GM03348 (cell line): ENCODE measurements at places on chromosomes 11 and 22.
A peak's percentile ranks its signal among the peaks of the same experiment; 100 is the strongest.

- DNase-seq = no peak
These were observed 49.7 kb downstream of the GRIK4 start for GRCh38 chr11:120561286-120561685.

DNA sequence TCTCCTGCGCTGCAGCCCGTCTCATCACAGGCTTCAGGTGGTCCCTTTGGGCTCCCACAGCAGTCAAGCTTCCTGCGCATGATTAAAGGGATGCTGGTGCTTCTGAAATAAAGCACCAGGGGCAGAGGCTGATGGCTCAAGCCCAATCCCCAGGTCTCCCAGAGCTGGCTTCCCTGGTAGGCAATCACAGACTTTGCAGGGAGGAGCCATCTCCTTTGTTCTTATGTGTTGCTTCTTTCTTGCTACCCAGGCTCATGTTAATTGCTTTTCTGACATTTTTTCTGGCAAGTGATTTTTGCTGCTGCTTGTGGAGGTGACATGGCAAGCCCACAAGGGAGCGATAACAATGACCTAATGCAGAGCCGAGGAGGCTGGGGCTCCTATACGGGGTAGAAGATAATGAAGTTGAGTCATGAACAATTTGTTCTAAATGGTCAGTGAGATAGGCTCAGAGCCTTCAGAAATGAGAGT, 25.2 kb upstream of the PLET1 start:
- no peak for DNase-seq

DNA sequence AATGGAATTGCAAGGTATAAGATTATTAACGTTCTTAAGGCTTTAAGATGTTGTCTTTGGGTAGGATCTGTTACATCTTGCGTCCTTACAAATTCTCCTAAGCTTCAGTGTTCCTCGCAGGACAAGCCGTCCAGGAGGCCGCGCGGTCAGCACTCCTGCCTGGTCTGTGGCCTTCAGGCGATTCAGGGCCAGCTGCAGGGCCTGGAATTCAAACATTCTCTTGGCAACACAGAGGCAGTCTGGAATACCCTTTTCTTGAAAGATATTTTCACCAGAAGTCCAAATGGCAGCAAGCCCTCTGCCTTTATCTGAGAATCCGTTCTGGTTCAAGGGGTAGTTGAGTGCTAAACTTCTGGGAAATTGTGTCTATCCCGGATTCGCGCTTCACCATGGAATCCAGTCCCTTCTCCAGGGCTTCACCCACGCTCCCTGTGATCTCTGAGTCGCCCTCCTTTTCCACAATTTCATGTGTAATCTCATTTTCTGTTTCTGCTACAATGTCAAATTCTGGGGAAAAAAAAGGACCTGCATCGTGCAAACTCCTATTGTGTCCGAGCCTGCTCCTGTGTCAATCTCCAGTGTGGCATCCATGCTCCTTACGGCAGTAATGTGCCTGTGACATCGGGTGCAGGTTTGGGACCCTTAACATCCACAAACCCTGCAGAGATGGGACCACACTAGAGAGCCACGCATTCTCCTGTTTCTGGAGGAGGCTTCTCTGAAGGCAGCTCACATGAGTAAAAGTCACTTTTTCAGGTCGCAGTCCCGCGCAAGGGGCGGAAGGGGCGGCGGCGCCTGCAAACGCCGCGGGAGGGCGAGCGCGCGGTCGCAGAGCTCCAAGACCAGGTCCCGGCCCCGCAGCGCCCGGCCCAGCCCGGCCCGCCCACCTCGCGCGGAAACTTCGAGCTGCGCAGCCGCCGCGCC, 25.4 kb upstream of the SORL1 start:
- DNase-seq = peak; percentile 56

- no peak for DNase-seq
These were observed 155.0 kb downstream of the ADAMTS15 start for GRCh38 chr11:130603335-130603906.

- no peak for DNase-seq
These were observed at the start of gene ZBTB16 for GRCh38 chr11:114059278-114059983. TSS of gene ZBTB16 (plus strand) at chr11:114059711. CDS start at chr11:114063301, 3,590 bp downstream.

GRCh38 chr11:36333468-36333867, 37.4 kb downstream of the PRR5L start:
- peak; percentile 17 for DNase-seq

DNA sequence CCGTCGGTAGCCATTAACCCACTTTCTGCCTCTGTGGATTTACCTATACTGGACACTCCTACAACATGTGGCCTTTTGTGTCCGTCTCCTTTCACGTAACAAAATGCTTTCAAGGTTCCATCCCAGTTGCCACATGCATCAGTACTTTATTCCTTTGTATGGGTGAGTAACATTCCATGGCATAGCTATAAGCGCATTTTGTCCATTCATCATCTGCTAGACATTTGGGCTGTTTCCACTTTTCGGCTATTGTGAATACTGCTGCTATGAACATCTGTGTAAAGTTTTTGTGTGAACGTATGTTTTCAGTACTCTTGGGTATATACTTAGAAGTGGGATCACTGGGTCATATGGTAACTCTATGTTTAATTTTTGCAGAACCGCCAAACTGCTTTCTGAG, 257.2 kb downstream of the ST3GAL4 start:
- no peak for DNase-seq

GRCh38 chr11:69171476-69172240, 15.9 kb downstream of the SMIM38 start:
- DNase-seq = no peak

DNA sequence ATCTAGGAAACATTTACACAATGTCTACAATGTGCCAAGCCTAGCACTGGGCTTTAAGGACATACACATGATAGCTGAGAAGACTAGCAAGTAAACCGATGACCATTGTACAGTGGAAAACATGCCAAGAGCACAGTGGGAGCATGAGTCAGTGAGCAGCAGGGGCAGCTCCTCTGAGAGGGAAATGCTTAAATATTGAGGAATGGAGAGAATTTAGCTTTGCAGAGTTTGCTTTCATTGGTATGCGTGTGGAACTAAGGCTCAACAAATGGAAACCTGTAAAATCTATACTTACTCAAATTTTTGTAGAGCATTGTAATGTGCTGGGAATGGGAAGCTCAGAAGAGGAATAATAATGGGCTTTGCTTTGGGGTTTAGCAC, 282.3 kb downstream of the ST3GAL4 start:
- DNase-seq = peak; percentile 87

- DNase-seq = peak; percentile 68
These were observed 320 bp downstream of the CLTCL1 start for GRCh38 chr22:19291218-19291579.

GRCh38 chr11:117188620-117189081, 10.1 kb downstream of the SIDT2 start:
- DNase-seq = no peak

GRCh38 chr11:44404301-44404700, 94.4 kb upstream of the ALX4 start:
- no peak for DNase-seq

GRCh38 chr11:73218106-73218829, at the start of gene P2RY2:
TSS of gene P2RY2 (plus strand) at chr11:73218281. CDS start at chr11:73234160, 15,879 bp downstream.
- peak; percentile 72 for DNase-seq

DNA sequence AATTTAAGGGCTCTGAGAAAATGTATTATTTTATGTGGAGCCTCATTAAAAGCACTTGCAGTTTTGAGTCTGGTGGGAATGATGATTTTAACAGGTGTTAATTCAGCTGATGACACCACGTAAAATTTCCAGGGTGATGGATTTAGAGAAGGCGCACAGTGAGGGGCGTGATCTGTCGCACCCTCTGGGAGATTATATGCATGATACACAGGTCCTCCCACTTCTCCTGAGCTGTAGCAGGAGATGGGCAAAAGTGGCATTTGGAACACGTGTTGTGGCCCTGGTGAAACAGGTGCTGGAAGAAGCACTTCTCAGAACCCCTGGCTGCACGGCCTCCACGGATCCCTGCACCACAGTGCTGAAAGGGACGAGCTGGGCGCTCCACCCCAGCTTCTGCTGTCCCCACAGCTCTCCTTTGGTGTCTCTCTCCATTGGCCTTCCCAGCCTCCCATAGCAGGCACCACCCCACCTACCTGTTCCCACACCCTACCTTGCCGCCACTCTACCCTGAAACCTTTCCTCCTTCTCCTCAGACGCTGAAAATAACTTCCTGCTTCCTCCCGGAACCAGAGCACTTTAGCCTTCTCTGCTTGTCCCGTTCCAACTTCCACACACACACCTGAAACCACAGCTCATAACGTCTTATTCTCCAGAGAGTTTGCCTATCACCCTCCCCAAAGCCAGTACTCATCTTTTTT, 6.9 kb upstream of the SORL1 start:
- no peak for DNase-seq
